ENCODE measurements at places on chromosomes 6 and 20.
A peak's percentile ranks its signal among the peaks of the same experiment; 100 is the strongest.

DNA sequence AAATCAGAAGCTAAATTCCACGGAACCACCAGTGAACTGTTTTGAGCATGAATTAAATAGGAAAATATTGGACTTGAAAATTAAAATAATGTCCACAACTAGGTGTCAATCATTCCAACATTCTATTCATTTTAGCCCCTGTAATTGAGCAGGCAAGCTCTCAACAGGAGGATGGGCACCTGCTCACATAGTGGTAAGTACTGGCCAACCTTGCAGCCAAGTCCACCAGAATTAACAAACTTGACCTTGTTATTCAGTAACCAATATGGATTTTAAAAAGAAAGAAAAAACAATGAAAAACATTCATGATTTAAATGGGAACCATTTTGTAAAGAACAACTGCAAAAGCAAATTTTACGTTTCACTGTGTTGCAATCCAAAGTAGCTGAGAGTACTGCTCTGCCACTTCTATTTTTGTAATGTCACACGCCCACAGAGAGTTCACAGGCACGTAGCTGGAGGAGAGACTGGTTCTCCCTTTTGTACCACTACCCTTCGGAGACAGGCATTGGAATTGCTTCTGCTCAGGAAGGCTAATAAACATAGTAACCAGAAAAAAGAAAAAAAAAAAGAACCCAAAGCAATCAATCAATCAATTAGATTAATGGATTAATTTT lies 75.2 kb upstream of the F13A1 start:
- no peak for DNase-seq

DNA sequence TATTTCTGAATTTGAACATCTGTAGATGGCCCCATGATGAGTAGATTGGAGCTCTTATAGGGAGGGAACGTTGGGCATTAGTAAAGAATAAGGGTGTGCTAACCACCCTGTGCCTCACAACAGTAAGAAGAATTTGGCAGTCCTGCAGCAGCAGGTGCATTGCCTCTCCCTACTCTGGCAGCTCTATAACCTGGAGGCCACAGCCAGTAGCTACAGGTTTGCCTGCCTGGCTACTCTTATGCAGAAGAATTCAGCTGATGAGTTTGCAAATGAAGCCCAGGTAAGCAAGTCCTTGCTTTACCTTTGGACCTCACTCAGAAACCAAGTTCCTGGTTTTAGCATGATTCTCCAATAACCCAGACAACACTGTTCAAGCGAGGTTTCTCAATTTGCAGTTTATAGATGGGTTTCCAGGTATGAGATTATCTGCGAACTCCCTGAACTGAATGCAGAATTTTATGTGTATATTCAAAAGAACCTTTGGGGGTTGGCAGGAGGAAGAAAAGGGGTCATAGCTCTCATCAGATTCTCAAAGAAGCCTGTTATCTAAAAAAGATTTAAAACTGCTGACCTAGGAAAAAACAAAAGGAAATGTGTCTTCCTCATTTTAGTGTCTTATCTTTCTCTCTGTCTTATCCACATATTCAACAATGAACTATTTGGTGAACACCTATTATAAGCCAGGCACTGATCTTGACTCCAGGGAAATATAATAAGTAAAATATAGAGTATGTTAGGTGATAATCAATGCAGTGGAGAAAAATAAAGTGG lies 18.9 kb downstream of the TREML1 start:
- DNase-seq = no peak

DNA sequence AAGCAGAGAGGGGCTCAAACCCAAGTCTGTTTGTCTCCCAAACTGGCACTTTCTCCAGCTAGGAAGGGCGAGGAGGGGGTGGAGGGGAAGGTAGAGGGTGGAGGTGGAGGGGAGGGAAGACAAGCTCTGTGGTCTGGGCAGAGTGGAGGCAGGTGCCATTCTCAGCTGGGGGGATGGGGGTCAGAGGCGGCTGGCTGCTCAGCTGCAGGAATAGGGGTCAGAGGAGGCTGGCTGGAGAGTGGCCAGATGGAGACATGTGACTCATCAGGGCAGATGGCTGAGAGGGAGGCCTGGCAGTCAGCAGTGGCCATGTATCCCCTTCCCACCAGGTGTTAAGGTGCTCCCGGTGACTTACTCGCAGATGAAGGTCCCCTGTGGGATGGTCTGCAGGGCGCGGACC lies 3.5 kb upstream of the SLC44A4 start:
- peak; percentile 31 for DNase-seq

GRCh38 chr6:79034865-79035264 lies 43.2 kb downstream of the PHIP start:
- DNase-seq = no peak

DNA sequence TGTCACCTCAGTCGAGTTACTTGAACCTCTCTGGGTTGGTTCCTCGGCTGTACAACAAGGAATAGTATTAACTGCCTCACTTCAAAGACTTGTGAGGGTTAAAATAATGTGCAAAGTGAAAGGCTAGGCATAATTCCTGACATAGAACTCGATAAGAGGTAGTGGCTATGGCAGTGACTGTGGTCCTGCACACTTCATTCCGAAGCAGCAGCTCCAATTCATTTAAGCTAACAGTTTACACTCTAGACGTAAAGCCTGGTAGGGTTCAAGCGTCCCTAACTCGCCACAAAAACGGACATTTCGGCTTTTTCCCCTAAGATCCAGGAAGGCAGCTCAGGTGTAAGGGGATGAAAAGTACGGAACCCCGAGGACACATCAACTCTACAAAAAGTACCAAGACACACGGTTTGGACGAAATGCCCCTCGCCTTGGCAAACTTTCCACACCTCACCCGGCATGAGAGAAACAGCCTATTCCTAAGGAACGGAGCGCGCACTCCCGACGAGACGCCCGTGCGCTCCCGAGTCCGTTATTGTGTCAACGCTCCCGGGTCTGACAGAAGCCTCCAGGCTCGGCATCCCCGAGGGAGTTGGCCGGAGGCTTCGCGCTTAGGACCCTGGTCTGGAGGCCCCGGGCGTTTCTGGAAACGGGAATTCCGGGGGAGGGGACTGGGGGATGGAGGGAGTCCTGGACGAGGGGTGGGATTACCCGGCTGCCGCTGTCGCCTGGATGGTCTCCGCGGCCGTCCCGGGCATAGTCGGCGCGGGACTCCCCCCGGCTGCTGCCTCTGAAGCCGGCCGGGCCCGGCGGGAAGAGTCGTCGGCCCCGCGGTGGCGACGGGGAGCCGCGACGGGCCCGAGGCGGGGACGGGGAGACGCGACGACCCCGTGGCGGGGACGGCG lies 937 bp downstream of the ZNF318 start:
- DNase-seq = no peak

Data from NCI-H2171 treated with DMSO at 0.1 percent for 48 hours (cell line).